Stimulated activated effector memory CD8-positive, alpha-beta T cell treated with anti-CD3 and anti-CD28 coated beads, Interleukin-12 subunit alpha, Interleukin-12 subunit beta, amount 100 ng/mL, for 72 hours (primary cell): ENCODE measurements at places on chromosomes 2 and 18.

DNA sequence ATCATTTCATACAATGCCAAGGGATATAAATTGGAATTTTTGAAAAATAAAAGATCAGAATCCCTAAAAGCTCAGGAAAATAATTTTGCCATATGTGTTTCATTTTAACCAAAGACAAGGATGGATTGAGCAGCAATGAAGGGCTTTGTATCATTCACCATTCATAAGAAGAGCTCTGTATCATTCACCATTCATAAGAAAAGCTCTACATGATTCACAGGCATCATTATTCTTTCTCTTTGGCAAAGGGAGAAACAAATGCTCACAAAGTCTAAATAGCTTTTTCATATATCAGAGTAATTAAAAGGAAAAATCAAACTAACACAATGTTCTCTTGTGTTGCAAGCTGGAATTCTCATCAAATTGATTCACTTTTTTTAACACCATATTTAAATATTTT lies 169.1 kb upstream of the MC4R start:
- DNase-seq: no peak

GRCh38 chr2:18566145-18566769 lies 5.8 kb upstream of the RDH14 start:
- DNase-seq: no peak

DNA sequence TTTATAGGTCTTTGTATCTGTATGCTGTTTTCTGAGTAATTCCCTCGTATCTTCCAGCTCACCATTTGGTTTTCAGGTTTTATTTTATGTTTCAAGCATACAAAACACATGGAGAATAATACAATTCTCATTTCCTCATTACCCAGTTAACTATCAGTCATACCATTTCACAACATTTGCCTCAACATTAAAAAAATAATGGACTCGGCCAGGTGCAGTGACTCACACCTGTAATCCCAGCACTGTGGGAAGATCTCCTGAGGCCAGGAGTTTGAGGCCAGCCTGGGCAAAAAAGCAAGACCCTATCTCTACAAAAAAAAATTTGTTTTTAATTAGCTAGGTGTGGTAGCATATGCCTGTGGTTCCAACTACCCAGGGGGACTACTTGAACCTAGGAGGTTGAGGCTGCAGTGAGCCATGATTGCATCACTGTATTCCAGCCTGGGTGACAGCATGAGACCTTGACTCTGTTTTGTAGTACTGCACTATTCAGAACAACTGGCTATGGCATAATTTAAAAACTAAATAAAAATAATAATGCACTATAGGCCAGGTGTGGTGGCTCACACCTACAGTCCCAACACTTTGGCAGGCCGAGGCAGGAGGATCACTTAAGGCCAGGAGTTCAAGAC lies 20.3 kb downstream of the NPC1 start:
- DNase-seq: no peak

DNA sequence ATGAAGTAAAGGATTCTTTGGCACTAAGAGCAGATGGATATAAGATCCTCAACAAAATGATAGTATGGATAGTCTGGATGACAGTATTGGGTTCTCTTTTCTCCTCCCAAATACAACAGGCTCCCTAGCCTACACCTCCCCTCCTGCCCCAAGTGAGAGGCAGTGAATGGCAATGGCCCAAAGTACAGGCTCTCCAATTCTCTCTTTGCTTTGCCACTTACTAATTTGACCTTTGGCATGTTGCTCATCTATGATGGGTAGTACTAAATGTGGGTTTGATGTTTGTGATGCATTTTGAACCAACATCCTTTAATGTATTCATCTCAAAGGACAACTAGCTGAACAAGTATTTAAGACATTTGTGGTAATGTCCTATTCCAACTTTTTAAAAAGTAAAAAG lies 65.9 kb downstream of the EIF5B start:
- DNase-seq: no peak

DNA sequence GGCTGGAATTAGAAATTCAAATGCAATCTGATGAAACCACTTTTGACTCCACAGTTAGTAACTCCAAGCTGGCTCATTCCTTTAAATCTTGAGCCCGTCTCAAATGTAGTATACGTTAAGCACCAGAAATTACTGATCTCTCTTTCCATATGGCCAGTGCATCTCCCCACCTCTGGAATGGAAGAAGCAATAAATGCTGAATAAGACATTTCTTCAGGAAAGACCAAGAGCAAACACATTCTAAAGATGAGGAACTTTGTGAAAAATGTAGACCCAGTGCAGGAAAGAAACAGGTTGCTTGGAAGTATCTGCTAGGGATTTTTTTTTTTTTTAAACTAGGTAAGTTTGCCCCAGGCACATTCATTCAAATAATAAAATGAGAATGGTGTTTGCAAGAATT lies 143.1 kb upstream of the FBXO11 start:
- DNase-seq: no peak

DNA sequence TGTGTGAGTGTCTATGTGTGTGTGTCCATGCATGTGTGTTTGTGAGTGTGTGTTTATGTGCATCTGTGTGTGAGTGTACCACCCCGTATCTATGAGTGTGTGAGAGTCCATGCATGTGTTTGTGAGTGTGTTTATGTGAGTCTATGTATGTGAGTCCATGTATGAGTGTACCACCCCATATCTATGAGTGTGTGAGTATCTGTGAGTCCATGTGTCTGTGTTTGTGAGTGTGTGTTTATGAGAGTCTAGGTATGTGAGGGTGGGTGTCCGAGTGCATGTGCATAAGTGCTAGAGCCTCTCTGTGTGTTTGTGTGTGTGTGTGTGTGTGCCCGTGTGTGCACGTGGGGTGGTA lies 86.0 kb upstream of the ATG16L1 start:
- DNase-seq: no peak

- DNase-seq: no peak
These were observed 91.5 kb downstream of the SETBP1 start for GRCh38 chr18:44771956-44772917.
